SK-N-DZ (cell line): ENCODE measurements at places on chromosomes 16 and 17.

GRCh38 chr17:68579194-68579927, 21.8 kb downstream of the FAM20A start:
- no peak for DNase-seq

DNA sequence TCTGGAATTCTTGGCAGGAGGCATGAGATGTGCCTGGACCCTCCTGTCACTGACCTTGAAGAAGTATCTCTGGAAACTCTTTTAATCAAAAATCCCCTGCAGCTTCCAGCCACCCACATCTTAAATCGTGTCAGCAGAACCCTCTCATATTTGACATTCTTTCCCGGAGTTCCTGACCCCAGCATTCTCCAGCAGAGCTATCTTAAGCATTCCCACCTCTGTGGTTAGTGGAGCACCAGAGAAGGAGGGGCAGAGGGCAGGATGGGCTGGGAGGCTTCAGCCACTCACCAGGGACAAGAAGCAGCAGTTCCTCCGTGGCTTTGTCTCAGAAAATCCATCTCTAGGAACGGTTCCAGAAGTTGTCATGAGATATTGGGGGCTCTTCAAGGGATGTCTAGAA, 149.9 kb downstream of the RGS9 start:
- DNase-seq, result no peak

DNA sequence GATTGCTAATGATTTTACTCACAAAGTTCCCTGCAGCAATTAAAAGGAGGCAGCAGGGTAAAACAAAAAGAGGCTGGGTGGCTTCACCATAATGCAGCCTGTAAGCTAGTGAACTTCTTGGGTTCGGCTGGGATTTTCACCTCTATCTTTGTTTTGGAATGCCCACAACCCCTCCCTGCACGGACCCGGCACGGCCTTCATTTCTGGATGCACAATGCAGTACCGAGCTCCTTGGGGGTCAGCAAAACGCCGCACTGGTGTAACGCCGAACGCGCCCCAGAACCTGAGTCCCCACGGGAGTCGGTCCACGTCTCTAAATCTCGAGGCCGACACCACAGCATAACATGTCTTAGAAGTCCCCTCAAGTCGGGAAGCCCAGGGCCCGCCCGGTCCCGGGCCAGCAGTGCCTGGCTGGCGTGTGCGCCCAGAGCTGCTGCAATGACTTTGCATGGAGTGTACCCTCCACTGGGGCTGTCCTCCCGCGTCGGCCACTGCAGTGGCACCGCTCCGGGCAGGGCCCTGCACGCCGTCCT, 759 bp downstream of the UBE2O start:
- no peak for DNase-seq

- no peak for DNase-seq
Measured at GRCh38 chr17:48110761-48111160, 3.2 kb downstream of the SNX11 start.

GRCh38 chr17:2400474-2400866, 390 bp downstream of the MNT start:
- no peak for DNase-seq

DNA sequence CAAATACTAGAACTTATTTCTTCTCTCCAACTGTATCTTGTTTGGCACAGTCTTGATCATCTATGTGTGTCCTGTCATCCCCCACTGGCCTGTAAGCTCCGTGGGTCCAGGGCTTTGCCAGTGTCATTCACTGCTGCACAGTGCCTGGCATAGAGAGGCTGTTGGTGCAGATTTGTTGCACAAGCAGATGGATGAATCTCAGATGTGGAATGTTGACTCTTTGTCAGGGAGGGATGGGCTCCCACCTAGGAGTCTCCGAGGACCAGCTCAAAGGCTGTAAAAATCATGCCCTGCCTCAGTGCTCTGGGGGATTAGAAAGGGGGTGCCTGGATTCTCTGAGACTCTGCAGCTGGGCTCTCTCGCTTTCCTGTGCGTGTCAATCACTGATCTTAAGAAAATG, 60.6 kb downstream of the RAB11FIP4 start:
- no peak for DNase-seq

DNA sequence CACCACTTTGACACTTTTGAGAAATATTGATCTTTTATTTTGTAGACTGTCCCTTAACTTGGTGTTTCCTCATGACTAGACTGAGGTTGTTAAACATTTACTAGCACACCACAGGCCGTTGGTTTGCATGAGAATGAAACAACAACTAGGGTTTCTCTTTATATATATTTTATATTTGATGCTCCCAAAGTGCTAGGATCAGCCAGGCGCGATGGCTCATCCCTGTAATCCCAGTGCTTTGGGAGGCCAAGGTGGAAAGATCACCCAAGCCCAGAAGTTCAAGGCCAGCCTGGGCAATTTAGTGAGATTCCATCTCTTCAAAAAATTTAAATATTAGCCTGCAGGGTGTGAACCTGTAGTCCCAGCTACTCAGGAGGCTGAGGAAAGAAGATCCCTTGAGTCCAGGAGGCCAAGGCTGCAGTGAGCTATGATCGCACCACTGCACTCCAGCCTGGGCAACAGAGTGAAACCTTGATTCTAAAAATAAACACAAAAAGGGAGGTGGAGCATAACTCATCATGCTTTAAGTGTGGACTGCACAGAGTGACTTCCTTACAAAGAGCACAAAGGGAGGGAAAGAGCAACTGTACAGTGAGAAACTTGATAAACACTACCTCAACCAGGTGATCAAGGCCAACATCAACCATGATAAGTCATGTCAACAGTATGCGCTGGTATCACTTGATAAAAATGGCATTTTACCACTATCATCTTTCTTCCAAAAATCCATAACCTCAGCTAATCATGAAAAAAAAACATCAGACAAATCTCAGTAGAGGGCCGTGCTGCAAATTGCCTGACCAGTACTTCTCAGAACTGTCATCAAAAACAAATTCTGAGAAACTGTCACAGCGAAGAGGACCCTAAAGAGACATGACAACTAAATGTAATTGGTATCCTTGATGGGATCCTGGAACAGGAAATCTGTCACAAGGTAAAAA, 72.8 kb upstream of the ATF7IP2 start:
- no peak for DNase-seq

DNA sequence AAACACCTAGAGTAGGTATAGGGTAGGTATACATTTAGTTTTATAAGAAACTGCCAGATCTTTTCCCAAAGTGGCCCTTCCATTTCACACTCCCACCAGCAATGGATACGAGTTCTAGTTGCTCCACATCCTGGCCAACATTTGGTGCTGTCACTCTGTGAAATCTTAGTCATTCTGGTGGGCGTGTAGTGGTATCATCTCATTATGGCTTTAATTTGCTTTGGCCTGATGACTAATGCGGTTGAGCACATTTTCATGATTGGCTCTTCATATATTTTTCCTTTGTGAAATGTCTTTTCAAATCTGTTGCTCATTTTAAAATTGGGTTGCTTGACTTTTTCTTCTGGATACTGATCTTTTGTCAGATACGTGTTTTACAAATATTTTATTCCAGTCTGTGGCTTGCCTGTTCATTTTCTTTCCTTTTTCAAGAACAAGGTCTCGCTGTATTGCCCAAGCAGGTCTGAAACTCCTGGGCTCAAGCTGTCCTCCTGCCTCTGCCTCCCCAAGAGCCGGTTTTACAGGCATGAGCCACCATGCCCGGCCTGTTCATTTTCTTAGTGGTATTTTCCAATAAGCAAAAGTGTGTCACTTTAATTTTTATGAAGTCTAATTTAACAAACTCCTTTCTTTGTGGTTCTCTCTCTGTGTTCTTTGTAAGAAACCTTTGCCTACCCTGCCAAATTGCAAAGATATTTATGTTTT, 192.4 kb downstream of the SEC14L1 start:
- DNase-seq, result no peak

GRCh38 chr16:68289621-68290329, 21.0 kb downstream of the SLC7A6OS start:
- DNase-seq, result no peak
